GM12878 (cell line): ENCODE measurements at places on chromosomes 7 and 10. TPM values are rescaled to one million over a fixed set of nuclear protein-coding genes. Genes with fewer than 3 reads are reported as not detected.
A peak's percentile ranks its signal among the peaks of the same experiment; 100 is the strongest.

LIPM gene
- not detected in 2 replicates for total RNA-seq

BTBD16 gene
- not detected in 2 replicates for total RNA-seq

AKR1C1 gene
- 0.40 and 0.64 TPM in 2 replicates for total RNA-seq

- DNase-seq = no peak
- peaks cover 5% of the 10 kb centered on the region for H3K36me3 ChIP-seq
- peaks cover 28% of the 10 kb centered on the region for H3K4me1 ChIP-seq
- no peak overlapping the region for H3K4me3 ChIP-seq
Measured at GRCh38 chr7:43625453-43625852, 42.5 kb downstream of the STK17A start.

- no peak overlapping the region for H3K4me3 ChIP-seq
- H3K27ac ChIP-seq = no peak overlapping the region
- no peaks in the 10 kb centered on the region for H3K36me3 ChIP-seq
- H3K27me3 ChIP-seq = no peaks in the 10 kb centered on the region
- DNase-seq = no peak
Measured at GRCh38 chr10:44589944-44590449, 205.1 kb upstream of the CXCL12 start.

DNA sequence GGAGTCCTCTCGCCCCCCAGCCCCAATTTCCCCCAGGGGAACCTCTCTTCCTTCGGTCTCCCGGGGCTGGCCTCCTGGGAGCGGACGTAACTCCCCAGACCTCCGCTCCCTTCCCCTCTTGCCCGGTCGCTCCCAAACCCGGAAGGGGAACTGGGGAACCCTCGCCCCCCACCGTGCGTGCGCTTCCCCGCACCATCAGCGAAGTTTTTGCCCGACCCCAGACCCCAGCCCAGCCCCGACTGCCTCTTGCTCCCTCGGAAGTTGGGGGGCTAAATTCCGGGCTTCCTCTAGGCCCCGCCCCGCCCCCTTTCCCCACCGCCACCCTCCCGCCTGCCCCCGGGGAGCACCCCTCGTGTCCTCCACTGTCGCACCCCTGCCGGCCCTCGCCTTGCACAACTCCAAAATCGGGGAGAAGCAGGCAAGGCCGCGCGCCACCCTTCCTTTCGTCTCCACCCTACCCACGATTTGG is 436 bp downstream of the GNB2 start:
- H3K27ac ChIP-seq = peak overlapping the region; percentile 92
- DNase-seq = no peak
- H3K4me1 ChIP-seq = no peaks in the 10 kb centered on the region; the same call in 1 of the 2 replicates
- H3K36me3 ChIP-seq = 0 out of 2 replicates have a peak, but pooled peaks cover 4% of the 10 kb centered on the region
- H3K4me3 ChIP-seq = peak overlapping the region; percentile 98
- H3K27me3 ChIP-seq = no peaks in the 10 kb centered on the region

GRCh38 chr7:19762631-19763030 is 10.8 kb downstream of the TMEM196 start:
- H3K4me3 ChIP-seq = no peak overlapping the region
- H3K36me3 ChIP-seq = no peaks in the 10 kb centered on the region
- DNase-seq = no peak
